ENCODE measurements at places on chromosomes 3 and 15.

GRCh38 chr3:178709051-178709450 is 172.8 kb downstream of the KCNMB2 start:
- DNase-seq = no peak

- DNase-seq = no peak
Observed at GRCh38 chr15:55868707-55869106, 124.7 kb downstream of the NEDD4 start.

- no peak for DNase-seq
Observed at GRCh38 chr3:106850437-106850836, 526.8 kb upstream of the CCDC54 start.

GRCh38 chr15:82312586-82313349 is 36.5 kb downstream of the GOLGA6L10 start:
- no peak for DNase-seq

DNA sequence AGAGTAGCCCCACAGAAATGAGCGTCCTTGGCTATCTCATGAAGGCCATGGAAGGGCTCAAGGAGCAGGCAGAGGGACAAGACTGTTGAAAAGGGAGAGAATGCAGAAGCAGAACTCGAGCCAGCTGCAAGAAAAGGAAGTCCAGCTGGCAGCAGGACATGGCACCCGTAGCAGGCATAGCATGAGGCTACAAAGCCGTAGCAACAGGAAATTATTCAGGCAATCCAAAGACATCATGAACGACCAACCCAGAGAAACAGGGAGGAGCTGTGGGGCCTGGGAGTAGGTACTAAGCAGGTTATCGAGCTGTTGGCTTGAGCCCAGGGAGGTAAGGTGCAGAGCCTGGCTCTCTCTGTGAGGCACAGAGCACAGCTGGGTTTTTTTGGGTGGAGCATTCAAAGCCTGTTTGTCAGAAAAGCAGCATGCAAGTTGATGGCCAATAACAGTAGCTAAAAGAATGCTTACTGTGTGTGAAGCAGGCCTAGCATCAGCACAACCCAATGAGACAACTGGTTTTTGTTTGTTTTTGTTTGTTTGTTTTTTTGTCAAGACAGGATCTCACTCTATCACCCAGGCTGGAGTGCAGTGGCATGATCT is 144.0 kb upstream of the SMAD3 start:
- DNase-seq = no peak

Data from ecto neural progenitor cell (in vitro differentiated cells).